ENCODE measurements at places on chromosomes 1 and 21.

GRCh38 chr1:15609631-15610030 is 7.6 kb upstream of the DDI2 start:
- no peak for DNase-seq

- no peak for DNase-seq
Observed at GRCh38 chr1:202129453-202130296, 7.0 kb downstream of the GPR37L1 start.

GRCh38 chr1:41666981-41667631 is 182.6 kb upstream of the EDN2 start:
- no peak for DNase-seq

DNA sequence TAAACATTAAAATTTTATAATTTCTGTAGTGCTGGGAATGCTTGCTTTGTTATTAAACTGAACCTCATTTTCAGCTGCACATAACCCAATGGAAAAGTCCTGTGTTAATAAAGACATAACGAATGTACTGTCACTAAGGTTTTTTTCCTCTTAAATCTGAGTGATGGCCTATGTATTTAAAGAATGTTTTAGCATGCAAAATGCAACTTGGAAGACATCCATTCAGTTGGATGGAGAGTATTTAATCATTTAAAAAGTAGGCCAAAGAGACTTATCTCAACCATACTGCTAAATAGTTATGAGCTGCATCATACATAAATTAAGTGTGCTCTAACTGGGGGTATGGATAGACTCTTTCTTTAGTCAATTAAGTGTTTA is 48.5 kb downstream of the RWDD3 start:
- DNase-seq = no peak

GRCh38 chr1:44924835-44925464 is 61.4 kb downstream of the EIF2B3 start:
- DNase-seq = peak; percentile 68

DNA sequence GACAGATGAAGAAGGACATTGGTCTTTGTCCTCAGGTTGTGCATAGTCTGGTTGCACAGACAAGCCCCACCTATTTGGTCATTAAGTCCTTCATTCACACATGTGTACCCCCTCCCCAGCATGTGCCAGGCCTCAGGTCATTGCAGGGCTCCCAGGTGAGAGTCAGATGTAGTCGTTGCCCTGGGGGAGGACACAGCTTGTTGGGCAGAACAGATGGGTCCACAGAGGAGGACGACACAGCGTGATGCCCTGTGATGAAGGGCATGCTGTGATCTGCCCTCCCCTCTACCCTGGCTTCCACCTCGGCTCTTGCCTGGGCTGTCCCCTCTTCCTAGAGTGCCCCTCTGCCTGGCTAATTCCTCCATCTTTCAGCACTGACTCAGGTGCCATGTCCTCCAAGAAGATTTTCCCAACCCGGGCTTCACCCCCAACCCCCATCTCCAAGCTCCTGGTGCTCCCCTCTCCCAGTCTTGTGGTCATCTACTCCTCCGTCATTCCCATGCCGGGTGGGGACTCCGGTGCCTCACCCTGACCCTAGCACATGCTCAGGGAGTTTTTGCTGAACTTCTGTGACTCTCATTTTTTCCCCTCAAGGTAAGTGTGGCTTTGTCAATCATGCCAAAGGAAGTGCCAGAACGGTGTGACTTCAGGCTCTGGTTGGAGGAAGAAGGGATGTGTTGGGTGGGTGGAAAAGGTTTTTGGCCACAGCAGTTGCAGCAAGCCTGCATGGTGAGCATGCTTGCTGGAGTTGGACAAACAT is 220.5 kb downstream of the FOXD2 start:
- DNase-seq = no peak

DNA sequence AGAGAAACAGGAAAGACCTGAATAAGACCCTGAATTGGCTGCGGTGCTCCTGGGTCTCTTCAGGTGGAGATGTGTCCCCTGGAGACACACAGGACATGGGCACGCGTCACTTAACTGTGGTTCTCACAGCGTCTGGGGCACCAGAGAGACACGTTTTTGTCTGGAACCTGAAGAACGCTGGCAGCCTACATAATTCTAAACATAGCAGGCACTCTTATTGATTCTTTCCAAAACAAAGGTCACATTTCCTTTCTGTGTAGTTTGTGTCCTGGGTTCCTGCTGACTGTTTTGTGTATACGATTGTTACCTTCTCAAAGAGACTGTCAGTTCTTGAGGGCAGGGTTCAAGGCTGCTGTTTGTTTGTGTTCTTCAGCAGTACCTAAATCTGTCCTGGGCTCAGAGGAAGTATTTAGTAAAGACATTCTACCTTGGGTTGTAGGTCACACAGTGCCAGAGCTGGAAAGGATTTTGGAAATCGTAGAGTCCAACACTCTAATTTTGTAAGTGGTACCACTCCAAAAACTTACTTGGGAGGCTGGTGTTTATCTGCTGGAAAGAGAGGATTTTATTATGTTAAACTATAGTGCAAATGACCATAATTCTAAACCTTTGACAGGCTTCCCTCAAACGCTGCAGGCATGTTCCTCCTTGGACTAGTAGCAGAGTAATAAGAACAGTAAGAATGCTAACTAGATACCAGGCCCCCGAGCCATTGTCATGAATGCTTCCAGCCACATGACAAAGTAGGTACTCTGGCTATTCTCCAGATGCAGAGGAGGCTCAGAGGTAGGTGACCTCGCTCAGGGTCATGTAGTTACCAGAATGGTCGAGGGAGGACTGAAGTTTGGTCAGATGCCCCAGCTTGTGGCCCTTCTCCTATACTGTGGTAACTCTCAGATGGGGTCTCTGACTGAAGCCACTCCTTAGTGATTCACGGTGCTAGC is 164.3 kb downstream of the DHRS3 start:
- no peak for DNase-seq

Measured in Kasumi-1 (cell line).